ENCODE measurements at places on chromosomes 6 and 20. TPM values are rescaled to one million over a fixed set of nuclear protein-coding genes. Genes with fewer than 3 reads are reported as not detected.

DNA sequence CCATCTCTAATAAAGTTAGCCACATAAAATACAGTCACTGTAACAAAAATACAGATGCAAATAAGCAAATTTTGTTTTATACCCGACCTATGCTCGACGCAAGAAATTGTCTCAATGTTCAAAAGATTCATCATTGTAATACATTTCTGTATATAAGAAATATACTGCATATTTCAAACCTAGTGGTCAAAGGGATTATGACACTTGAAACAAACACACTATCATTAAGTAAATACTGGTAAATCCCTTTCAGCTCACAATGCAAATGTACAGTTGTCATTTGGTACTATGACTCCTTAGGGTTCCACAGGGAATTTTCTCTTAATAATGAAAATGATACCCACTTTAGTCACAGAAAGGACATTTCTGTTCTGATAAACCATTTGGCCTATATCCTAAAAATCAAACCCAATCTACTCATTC, 2.2 kb downstream of the HIVEP2 start:
- DNase-seq: no peak

The MICAL1 gene
- total RNA-seq: 52.3 TPM

The FAM229B gene
- total RNA-seq: 3.6 TPM

GRCh38 chr20:35465976-35466375, 10.6 kb downstream of the CEP250 start:
- DNase-seq: no peak

GRCh38 chr6:129874837-129875236, 13.7 kb upstream of the TMEM244 start:
- no peak for DNase-seq

GRCh38 chr6:34436803-34437643, 11.2 kb upstream of the RPS10 start:
- DNase-seq: no peak

The PHACTR3 gene
- 0.14 TPM for total RNA-seq

GRCh38 chr6:47034421-47034820, 7.7 kb downstream of the ADGRF1 start:
- no peak for DNase-seq

DNA sequence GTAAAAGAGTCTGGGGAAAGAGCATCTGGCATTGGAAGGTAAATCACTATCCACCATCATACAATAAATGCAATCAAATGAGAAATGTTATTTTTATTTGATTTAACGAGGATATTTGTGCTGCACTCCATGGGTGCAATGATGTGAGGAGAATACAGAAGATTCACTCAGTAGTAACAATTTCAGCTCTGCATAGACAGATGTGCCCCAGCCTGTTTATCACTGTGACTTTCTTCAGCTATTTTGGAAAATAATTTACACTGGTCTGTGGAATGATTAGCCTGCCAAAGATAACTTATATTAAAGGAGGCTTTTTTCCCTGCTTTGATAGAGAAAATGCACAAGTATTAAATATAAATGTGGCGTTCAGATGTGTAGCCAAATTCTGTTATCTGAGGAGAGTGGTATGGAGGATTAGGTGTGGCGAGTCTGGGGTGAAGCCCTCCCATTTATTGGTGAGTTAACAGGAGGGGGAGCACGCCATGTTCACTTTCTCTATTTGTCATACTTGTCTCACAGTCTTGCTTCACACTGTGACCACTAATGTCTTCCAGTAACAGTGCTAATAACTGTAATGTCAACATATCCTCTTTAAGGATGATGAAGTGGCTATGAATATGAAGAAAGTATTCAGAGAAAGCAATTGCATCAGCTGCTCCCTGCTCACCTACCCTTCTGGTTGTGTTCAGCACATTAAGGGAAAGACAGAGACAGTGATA, 645.6 kb downstream of the MMUT start:
- DNase-seq: no peak

DNA sequence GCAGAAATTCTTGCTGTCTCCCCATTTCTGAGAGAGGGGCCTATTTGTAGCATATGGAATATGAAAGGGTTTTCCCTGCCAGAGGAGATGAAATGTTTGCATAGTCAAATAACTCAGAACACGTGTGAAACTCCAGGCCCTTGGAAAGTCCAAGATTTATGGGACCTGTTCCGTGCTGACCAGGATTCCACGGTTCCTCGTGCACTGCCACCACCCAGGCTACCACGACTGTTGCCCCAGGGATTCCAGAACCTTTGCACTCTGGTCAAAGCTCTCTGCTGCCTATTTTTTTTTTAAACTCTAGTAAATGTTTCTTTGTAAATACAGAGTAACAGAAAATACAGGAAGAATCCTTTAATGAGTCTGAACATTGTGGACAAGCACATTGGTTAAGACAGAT, 35.0 kb downstream of the MYLK4 start:
- no peak for DNase-seq

The GPR63 gene
- 1.8 TPM for total RNA-seq

DNA sequence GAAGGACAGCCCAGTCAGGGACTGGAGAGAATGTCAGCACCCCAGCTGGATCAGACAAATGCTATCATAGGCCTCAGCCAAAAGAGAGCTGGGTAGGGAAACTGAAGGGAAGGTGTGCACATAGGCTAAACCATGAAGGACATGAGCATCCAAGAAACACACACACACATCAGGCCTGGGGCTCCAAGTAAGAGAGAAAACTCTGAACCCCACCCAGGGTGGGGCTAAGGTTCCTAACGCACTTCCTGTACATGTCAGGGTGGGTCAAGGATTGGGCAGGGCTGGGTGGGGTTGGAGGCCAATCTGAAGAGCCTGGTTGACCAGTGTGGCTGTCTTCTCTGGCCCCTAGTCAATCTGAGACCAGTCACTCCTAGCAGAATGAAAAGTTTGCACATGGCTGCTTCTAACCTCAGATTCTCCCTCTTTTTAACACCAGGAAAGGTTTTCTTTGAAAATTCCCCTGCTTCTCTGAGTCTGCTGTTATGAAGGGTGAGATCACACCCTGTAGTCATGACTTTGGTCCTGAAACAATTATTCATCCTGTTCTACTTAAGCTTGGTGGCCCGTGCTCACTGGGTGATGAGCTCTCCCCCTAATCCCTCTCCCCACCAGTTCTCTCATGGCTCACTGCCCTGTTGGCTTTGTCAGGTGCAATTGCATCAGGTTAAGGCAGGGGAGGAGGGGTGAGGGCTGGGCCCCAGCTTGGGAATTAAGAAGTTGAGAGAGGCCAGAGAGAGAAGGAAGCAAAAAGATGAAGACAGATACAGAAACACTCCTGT, 88.4 kb downstream of the MAFB start:
- DNase-seq: no peak

The CTAGE9 gene
- not detected for total RNA-seq

The ULBP3 gene
- 14.8 TPM for total RNA-seq

DNA sequence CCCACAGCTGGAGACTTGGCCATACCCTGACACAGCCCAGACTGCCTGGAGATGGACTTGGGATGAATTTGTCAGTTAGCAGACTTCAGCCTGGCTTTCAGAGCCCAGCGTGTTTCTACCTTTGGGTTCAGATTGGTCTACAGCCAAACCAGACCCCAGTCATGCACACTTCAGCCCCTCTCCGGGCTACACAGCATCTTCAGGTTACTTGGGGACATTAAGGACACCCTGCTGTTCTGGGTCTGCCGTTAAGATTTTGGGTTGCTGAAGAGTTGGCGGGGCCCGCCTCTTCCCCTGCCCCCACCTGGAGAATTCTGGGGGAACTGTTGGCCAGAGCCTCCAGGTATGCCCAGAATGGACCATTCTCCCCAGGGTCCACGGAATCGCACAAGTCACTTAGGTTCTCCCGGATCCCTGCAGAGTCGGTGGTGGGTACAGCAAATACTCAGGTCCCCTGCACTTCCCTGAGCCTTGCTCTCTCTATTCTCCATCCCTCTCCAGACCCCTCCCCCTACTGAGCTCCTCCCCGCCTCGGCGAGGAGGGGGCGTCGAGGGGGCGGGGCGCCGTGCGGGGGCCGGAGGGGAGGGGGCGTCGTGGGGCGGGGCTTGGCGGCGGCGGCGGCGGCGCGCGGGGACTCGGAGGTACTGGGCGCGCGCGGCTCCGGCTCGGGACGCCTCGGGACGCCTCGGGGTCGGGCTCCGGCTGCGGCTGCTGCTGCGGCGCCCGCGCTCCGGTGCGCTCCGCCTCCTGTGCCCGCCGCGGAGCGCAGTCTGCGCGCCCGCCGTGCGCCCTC, at the start of gene PTK7:
PTK7 (plus strand) TSS at position 645 of the 794 bp plus-strand sequence. CDS start 175 bp downstream, outside the sequence.
- no peak for DNase-seq

The GPR6 gene
- total RNA-seq: not detected

The WFDC10B gene
- not detected for total RNA-seq

- DNase-seq: no peak
Observed at GRCh38 chr20:34781220-34781619, 44.2 kb downstream of the NCOA6 start.

DNA sequence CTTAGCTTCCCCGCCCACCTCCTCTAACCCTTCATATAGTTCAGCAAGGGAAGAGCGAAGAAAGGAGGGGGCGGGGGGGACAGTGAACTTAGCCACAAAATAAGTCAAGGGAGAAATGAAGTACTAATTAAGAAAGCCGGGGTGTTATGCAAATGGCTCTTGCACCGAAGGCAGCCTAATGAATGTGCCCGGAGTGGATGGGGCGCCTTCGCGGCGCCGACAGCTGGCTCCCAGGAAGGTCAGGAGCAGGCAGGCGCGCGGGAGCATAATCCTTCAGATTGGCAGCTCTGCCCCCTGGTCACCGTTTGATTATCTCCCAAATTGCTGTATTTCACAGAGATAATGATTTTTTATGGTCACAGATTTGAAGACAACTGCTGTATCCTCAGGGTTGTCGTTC, 395.1 kb downstream of the TFAP2B start:
- DNase-seq: no peak

DNA sequence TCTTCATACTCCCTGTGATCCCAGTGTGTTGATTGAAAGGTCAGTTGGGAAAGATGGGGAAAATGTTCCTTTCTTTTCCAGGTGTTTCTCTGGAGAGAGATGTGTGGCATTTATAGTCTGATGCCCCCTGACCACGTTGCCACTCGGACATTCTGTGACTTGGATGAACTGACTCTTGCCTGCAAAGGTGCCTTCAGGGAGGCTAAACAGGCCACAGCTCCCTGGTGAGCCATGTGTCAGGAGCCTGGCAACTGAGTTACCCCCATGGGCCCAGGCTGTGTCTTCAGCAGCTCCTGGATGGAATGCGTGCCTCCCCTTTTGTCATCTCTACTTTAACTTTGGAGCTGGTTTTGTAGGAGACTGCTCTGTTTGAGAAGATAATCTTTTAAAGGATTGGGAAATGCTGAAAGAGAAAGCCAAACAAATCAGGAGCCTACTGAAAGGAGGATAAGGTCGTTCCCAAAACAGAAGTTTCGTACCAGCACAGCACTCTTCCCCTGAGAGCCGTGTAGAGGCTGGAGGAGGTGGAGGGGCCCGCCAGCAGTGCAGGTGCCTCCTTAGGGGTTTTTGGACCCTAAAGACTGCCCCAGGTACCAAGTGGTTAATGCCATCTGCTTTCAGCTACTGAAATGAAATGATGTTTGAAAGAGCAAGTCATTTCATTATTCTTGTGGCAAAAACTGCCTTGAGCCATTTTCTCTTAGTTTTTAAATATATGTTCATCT, 322.8 kb downstream of the ZFAND3 start:
- no peak for DNase-seq

DNA sequence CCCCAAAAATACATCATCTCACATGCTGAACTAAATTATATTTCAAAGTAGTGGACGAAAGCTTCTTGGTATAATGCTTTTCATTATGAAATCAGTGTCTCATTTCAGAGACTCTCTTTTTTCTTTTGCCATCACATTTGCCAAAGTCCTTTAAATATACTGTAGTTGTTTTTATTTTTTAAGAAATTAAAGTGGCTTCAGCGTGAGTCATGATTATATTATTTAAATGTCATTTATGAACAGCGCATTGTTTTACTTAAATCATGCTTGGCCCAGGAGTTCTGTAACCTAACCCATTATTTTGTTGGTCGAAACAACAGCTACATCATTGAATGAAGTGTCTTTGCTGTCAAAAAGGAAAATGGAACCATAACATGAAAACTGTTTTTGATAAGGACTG, 100.9 kb downstream of the CD109 start:
- no peak for DNase-seq

The RAET1G gene
- not detected for total RNA-seq

The GABBR1 gene
- 14.1 TPM for total RNA-seq

The HNF4A gene
- not detected for total RNA-seq

DNA sequence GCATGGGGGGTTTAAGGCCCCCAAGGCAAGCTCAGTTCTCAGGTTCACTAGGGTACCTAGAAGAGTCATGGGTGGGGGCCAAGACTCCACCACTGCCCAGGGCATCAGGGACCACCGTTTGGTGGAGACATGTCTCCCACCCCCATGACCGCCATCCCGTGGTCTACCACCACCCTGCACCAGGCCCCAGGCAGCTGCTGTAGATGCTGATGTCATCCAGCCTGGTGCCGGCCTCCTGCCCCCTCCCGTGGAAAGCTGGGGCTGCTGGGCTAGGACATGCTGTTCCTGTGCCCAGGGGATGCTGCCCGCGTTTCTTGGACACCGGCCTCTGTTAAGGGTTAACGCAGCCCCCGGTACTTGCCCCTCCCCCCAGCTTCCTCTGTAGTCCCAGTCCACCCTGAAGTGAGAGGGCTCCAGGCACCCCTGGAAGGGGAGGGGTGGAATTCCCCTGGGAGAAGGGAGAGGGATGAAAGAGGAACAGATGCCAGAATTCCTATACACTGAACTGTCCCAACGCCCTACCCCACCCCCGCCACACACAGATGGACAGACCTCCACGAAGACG, 587 bp downstream of the IP6K3 start:
- no peak for DNase-seq

All from kidney epithelial cell (primary cell).